Lower lobe of right lung (tissue), 2 donors: ENCODE measurements at places on chromosomes 6 and 20. TPM values are rescaled to one million over a fixed set of nuclear protein-coding genes. Genes with fewer than 3 reads are reported as not detected.
A peak's percentile ranks its signal among the peaks of the same experiment; 100 is the strongest.

APCDD1L gene
- not detected for total RNA-seq

SLC22A16 gene
- total RNA-seq = 0.80 TPM

ECT2L gene
- 3.9 TPM for total RNA-seq

DNA sequence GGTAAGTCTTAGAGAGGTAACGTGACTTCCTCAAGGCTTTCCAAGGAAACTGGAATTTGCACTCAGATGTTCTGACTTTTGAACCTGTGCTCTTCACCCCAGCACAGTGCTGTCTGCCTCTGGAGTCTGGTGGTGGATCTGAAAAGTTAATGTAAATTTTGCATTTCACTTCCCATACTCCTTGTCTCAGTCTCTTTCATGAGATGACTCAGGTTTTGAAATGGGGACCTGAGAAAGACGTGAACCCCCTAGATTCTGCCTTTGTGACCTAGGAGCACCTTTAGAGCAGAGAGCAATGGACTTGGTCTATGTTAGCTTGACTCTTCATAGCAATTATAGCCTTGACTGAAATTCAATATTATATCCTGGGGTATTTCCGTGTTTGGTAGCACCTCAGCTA lies 223.0 kb downstream of the QKI start:
- no peak for DNase-seq
- H3K4me1 ChIP-seq = no peaks in the 10 kb centered on the region
- H3K36me3 ChIP-seq = no peaks in the 10 kb centered on the region
- H3K27ac ChIP-seq = no peak overlapping the region
- H3K4me3 ChIP-seq = no peak overlapping the region

DNA sequence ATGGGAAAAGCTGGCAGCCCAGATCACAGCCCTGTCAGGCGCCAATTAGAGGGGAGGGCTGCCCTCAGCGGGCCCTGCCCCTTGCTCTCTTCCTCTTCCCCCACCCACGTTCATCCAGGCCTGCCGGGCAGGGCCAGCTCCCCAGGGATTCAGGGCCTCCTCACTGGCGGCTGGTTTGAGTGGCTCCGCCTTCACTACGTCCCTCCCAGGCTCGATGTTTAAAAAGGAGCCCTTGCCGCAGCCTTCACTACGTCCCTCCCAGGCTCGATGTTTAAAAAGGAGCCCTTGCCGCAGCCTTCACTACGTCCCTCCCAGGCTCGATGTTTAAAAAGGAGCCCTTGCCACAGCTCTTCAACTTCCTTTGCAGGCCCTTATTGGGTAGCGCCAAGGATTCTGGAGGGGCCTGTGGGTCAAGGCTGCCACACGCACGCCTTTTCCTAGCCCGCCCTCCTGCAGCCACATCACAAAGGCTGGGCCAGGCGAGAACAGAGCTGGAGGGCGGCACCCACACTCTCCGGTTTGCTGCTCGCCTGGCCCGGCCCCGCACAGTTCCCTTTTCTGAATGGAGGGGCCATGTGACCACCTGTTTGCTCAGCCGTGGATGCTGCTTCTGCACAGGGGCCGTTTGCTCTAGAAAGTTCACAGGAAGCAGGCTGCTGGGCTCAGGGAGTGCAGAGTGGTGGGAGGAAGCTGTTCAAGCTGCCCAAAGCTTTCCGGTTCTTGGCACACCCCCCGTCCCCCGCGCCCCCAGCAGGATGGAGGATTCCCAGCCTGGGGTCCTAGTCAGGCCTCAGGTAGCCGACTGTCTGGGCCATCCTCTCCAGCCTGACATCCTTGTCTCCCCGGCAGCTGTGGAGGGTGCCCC lies 1.6 kb downstream of the SLC17A9 start:
- H3K4me3 ChIP-seq = peak overlapping the region; percentile 53
- peak; percentile 88 for DNase-seq
- peak overlapping the region; percentile 89 for H3K27ac ChIP-seq
- no peaks in the 10 kb centered on the region for H3K27me3 ChIP-seq
- H3K4me1 ChIP-seq = peaks cover 30% of the 10 kb centered on the region

DNA sequence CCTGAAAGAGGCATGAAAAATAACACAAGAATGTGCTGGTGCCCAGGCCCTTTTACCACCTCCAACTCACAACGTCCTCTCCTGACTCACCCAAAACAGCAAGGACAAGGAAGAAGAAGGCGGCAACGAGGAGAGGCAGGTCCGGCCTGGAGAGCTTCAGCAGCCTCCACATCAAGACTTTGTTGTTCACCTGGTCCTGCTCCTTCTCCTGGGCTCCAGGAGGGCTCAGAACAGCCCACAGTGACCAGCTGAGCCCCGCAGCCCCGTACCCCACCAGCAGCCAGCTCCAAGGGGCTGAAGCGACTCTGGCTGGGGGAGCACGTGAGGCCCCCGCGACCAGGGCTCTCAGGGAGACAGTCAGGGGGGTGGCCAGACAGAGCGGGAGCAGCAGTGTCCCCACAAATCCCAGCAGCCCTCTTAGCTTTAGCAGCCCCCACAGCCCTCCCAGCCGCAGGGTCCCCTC lies 857 bp downstream of the TAP2 start:
- no peaks in the 10 kb centered on the region for H3K27me3 ChIP-seq
- peak overlapping the region; percentile 85 for H3K4me3 ChIP-seq
- H3K36me3 ChIP-seq = peaks cover 55% of the 10 kb centered on the region
- peaks cover 40% of the 10 kb centered on the region for H3K4me1 ChIP-seq
- no peak for DNase-seq

- no peak overlapping the region for H3K4me3 ChIP-seq
- no peak overlapping the region for H3K27ac ChIP-seq
- H3K4me1 ChIP-seq = no peaks in the 10 kb centered on the region
- no peak for DNase-seq
- H3K27me3 ChIP-seq = no peaks in the 10 kb centered on the region
Observed at GRCh38 chr6:24188578-24189080, 62.6 kb downstream of the NRSN1 start.

DNA sequence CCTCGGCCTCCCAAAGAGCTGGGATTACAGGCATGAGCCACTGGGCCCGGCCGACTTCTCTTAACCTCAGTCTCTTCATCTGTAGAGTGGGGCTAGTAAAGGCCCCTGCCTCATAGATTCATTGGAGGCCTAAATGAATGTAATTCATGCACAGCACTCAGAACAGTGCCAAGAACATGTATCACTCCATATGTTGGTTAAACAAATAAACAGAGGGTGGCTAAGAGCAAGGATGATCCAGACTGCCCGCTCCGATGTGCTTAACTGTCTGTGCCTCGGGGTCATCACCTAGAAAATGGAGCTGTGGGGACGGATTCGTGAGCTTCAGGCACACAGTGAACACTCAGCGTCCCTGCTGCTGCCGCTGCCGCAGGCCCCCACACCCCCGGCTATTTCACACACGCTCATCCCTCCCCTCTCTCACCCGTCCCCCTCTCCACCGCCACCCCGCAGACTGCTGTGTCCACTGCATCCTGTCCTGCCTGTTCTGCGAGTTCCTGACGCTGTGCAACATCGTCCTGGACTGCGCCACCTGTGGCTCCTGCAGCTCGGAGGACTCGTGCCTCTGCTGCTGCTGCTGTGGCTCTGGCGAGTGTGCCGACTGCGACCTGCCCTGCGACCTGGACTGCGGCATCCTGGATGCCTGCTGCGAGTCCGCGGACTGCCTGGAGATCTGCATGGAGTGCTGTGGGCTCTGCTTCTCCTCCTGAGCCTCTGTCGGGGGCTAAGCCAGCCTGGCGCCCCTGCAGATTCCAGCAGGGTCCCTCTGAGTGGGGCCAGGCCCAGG lies 14.8 kb downstream of the MDFI start:
- peaks cover 3% of the 10 kb centered on the region for H3K27me3 ChIP-seq
- no peaks in the 10 kb centered on the region for H3K36me3 ChIP-seq
- H3K4me1 ChIP-seq = peaks cover 13% of the 10 kb centered on the region
- H3K27ac ChIP-seq = no peak overlapping the region
- DNase-seq = peak; percentile 59
- H3K4me3 ChIP-seq = no peak overlapping the region

ELOVL2 gene
- 0.21 TPM for total RNA-seq

CSTF1 gene
- 24.4 TPM for total RNA-seq

GRCh38 chr20:42442716-42443115 lies 747.0 kb downstream of the PTPRT start:
- no peaks in the 10 kb centered on the region for H3K36me3 ChIP-seq
- H3K4me3 ChIP-seq = no peak overlapping the region
- no peak overlapping the region for H3K27ac ChIP-seq
- no peaks in the 10 kb centered on the region for H3K4me1 ChIP-seq
- no peaks in the 10 kb centered on the region for H3K27me3 ChIP-seq

GRCh38 chr6:166477647-166478365 lies 95.1 kb upstream of the MPC1 start:
- peaks cover 49% of the 10 kb centered on the region for H3K36me3 ChIP-seq
- H3K27ac ChIP-seq = no peak overlapping the region
- H3K4me1 ChIP-seq = no peaks in the 10 kb centered on the region
- no peaks in the 10 kb centered on the region for H3K27me3 ChIP-seq
- H3K4me3 ChIP-seq = no peak overlapping the region

- H3K27ac ChIP-seq = no peak overlapping the region
- no peak overlapping the region for H3K4me3 ChIP-seq
- peaks cover 9% of the 10 kb centered on the region for H3K4me1 ChIP-seq
- no peaks in the 10 kb centered on the region for H3K27me3 ChIP-seq
- no peak for DNase-seq
Observed at GRCh38 chr6:45714741-45715507, 300.7 kb downstream of the CLIC5 start.
